ENCODE measurements at places on chromosomes 11 and 22.

- DNase-seq: no peak
These were observed 47.0 kb upstream of the GNAZ start for GRCh38 chr22:23023294-23023693.

GRCh38 chr11:78045851-78046485 is 17.7 kb upstream of the THRSP start:
- DNase-seq: peak; percentile 82

DNA sequence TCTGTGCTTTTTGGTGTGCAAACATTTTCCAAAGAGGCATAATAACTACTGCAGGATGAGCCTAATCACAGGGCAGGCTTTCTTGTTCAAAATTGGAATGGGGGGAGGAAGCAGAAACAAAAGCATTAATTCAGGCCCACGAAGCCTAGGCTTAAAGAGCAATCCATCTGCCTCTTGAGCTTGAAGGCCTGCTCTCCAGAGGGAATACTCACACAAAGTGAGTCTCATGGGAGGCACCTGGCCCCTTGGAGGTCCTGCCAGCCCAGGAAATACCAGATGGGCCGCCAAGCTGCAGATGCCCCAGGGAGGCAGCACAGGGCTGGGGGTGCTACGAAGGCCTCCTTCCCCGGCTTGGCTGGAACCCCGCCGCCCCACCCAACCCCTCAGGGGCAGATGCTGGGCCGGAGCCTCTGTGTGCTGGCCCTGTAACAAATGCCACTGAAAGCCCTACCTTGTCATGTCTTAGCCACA is 39.3 kb upstream of the COMT start:
- DNase-seq: no peak

- DNase-seq: no peak
These were observed 148.4 kb downstream of the ME3 start for GRCh38 chr11:86523738-86524619.

DNA sequence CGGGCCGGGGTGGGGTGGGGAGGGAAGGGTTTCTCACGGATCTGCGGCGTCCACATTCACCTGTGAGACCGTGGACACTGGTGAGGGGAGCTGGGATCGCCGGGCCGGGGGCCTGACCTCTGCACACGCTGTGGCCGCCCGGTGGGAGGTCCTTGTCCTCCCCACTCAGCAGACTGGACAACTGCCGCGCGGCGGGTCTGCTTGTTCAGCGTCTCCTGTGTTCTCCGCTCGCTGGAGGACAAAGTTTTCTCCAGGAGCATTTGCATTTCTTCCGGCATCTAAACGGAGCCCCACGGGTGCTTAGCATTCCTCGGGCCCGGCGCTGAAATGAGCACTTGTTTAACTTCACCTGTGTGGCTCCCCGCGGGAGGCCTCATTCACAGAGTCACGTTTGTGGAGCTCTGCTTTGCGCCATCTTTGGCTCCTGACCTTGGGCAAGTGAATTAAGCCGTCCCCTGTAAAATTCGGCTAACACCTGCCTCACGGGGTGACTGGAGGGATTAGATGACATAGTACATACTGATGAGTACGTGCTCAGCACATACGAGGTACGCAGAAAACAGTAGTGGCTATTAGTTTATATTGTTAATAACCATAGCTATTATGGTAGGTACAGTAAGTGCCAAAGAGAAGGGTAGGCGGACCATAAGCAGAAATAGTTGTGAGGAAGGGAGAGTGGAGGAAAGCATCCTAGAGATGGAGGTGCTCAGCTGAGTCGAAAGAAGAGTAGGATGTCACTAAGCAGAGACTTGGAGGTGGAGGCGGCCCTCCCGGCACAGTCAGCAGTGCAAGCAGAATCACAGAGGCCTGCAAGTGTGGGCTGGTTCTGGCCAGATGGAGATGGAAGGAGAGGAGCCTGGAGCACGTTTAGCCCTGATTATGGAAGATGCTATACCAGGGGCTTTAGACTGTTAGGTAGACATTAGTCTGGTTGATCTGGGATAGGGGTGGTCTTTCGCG is 885 bp downstream of the TRMU start:
- DNase-seq: peak; percentile 30

DNA sequence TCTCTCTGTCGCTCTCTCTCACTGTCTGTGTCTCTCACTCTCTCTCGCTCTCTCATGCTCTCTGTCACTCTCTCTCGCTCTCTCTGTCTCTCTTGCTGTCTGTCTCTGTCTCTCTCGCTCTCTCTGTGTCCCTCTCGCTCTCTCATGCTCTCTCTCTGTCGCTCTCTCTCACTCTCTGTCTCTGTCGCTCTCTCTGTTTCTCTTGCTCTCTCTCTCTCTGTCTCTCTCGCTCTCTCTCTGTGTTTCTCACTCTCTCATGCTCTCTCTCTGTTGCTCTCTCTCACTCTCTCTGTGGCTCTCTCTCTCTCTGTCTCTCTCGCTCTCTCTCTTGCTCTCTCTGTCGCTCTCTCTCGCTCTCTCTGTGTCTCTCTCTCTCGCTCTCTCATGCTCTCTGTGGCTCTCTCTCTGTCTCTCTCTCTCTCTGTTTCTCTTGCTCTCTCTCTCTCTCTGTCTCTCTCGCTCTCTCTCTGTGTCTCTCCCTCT is 33.2 kb upstream of the BRSK2 start:
- no peak for DNase-seq

DNA sequence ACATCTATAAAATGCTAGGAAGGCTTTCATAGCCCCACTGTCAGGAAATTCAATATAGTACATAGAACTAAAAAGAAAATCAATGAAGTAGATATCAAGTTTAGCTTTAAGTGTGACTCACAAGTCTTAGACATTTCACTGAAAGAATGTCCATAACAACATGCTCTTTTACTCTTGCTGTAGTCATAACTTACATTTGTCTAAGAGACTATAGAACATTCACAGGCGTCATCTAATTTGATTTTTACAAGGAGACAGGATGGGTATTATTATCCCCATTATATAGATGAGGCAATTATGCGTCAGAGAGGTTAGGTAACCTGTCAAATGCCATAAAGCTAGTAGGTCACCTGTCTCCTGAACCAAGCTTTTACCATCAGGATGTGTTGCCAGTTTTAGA is 36.9 kb downstream of the BDNF start:
- no peak for DNase-seq

DNA sequence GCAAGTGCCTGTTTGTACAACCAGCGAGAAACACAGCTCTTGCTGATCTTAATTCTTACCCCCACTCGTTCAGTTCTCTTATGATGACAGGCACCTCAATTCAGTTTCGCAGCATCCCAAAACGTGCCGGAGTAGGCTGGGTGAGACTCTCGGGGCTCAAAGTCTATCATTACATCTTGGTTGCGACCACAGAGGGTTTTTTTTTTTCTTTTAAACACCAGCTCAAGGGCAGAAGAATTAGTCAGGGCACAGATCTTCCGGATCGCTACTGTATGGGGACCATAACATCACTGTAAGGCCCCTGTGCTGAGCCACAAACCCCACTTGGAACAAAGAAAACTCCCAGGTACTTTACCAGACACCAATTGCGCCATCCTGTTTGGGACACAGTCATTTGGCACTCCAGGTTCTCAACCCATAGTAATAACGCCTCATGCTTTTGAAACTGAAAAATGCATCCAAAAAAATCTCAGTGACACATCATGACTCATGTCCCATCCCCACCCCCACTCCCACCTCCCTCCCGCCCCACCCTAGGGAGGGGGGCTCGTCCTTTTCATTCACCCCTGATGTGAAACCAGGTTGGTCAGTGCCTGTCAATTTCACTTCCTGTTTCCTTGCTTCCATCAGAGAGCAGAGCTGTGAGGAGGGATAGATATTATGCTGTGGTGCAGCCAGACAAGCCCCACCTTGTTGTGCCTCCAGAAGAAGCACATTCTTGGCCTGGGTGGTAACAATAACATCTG is 41.0 kb upstream of the CD5 start:
- DNase-seq: no peak

DNA sequence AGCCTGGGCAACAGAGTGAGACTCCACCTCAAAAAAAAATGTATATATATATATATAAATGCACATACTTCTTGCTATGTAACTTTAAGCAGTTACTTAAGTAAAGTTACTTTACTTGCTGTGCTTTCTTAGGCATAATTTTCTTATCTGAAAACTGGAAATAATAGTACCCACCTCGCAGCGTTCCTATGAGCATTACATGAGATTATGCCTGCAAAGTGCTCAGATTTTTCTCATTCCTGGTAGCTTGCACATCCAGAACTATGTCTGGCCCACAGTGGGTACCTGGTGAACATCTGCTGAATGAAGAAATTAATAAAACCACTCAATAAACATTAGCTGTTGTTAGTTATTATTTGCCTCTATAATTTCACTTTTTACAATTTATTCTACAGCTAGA is 6.1 kb upstream of the ROBO3 start:
- no peak for DNase-seq

GRCh38 chr11:12625438-12626071 is 48.7 kb upstream of the TEAD1 start:
- DNase-seq: no peak

DNA sequence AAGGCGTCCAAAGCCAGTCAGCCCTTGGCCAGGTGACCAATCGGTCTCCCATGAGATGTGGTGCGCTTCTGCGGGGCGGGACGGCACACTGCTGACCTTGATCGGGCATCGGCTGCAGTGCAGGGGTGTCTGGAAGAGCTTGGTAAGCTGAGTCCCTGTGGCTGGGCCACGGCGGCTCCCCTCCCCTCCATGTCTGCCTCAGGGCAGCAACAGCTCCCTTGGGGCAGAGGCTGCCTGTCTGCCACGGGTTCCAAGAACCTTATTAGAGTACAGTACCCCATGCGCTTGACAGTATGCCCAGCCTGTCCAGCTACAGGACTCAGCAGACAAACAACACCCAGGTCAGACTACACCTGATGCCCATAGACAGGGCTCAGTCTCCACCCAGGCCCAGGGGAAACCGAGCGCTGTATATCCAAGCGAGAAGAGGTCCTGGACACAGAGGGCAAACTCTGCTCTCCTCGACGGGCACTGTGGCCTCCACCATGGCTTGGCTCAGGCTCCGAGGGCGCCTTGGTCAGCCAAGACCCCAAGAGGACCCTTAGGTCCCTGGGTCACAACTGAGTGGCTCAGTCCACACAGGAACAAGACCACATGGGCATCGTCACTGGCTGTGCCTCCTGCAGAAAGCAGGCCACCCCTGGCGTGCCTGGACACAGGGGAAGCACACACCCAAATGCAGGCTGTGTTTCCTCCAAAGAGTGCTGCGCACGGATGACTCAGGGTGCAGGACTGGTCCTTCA is 18.9 kb downstream of the TSPAN32 start:
- no peak for DNase-seq

DNA sequence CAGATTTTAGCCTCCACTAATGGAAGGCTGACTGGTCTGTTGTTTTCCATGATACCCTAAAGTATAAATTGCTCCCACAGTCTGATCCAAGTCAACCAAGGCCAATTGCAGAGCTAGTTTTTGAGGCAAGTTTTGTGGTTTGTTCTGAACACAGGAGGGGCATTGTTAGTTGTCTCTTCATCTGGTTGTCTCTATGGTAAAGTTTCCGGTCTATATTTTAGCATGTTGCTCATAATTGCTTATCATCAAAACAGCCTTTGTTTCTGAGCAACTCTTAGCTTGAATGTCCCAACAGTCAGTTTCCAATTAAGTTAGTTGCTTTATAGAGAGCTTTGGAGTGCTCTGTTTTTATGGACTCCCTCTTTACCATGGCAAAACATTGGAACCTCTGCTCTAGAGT is 217.6 kb upstream of the CARD18 start:
- no peak for DNase-seq

DNA sequence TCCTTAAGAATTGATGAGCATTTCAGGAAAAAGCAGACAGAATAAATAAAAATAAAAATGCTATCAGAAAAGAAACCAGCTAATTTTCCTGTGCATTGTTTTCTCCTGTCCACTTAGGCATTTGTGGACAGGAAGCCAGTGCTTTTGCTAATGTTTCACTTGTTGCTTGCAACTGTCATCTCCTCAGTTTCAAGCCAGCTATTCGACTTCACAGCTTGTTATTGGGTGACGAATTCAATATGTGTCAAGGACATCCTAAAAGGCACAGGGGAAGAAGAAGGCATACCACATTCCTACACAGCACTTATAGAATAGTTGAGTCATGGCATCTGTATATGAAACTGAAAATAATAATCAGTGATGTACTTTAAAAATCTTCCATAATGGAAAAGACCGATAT is 530.6 kb upstream of the KIRREL3 start:
- DNase-seq: no peak

DNA sequence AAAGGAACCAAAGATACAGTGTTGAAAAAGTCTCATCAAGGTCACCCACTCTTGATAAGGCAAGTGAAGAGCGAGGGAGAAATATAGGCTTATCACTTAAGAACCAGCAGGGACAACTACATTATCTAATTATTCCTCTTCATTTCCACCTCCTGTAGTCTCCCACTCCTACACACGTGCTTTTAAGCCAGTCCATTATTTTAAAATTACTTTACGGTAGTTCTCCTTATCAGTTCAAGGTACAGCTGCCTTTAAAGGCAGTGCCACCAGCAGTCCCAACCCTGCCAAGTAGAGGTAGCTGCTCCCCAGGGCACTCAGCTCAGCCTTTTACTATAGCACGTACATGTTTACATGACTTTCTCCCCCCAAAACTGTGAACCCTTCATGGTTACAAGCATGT is 161.5 kb upstream of the BLID start:
- DNase-seq: no peak

GRCh38 chr11:121669422-121669821 is 216.7 kb upstream of the SORL1-AS1 start:
- no peak for DNase-seq

DNA sequence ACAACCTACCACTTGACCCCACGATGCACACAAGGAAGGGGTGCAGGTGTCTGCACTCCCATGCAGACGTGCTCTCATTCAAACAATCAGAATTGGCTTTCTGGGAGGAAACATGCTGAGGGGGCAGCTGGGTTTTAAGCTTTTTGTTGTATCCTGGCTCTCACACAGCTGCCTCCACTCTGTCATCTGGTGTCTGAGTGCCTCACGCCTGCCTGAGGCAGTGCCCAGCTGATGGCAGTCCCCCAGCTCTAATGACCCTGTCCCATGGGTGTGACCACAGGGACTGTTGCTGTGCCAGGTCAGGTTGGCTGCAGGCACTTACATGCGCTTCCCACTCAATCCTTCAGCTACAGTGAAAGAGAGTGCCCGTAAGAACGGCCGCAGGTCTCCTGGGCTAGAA is 53.7 kb downstream of the ARFGAP3 start:
- DNase-seq: no peak

- DNase-seq: no peak
These were observed 268.3 kb downstream of the MN1 start for GRCh38 chr22:27533105-27533745.

DNA sequence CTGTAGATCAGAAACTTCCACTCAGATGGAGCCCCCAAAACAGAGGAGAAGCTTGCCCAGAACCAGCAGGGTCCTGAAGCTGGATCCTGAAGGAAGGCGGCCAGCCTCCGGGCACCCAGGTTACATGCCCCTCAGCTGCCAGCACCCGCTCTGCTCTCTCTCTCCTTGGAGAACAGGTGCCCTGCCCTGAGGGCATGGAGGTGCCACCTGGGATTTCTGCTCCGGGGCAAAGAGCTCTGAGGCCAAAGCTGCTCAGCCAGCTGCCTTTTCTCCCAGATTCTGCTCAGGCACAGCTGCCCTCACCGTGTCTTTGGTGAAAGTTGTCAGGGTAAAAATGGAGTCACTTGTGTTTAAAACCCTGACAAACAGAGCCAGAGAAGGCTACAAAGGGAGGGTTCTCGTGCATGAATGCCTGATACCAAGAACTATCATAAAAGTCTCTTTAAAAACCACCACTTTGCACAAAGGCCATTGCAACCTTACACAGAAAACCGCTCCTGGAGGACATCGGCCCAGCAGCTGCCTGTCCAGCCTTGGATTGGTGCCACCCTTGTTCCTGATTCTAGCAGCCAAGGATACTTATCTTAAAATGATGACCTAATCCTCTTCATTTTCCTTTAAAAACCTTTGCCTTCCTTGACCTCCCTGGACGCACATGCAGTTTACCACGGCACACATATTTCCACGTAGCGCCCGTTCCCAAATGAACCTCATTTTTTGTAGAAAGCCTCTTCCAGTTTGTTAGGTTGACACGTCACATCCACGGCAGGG is 140.0 kb downstream of the CACNA1I start:
- no peak for DNase-seq
